ENCODE measurements at places on chromosomes 1 and 21. TPM values are rescaled to one million over a fixed set of nuclear protein-coding genes. Genes with fewer than 3 reads are reported as not detected.

The PPFIA4 gene
- 9.6 TPM for polyA plus RNA-seq

DNA sequence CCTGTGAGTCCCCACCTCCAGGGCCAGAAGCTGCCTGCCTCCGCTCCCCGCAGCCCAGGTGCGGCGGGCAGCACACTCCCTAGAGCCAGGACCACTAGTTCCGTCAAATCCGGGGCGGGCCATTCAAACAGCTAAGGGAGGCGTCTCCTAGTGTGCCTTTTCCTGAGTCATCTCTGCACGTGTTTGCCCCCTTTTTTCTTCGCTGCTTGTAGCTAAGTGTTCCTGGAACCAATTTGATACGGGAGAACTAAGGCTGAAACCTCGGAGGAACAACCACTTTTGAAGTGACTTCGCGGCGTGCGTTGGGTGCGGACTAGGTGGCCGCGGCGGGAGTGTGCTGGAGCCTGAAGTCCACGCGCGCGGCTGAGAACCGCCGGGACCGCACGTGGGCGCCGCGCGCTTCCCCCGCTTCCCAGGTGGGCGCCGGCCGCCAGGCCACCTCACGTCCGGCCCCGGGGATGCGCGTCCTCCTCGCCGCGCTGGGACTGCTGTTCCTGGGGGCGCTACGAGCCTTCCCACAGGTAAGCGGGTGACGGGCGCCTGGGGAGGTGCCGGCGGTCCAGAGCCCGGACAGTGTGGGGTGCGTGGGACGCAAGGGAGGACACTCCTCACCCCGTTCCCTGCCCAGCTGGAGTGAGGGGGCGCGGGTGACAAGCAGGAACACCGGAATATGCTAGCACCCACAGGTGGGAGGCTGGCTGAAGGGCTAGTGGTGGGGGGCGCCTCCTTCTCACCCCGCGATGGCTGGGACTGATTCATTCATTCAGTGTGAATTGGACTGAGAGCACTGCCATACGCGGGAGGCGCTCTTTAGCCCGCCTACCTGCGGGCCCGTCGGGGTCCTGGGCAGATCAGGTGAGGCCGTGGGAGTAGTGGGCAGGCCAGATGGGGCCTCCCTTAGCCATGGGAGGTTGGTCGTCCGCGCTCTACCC, at the start of gene TNFRSF8:
TSS of gene TNFRSF8 (plus strand) at position 163 of the 932 bp plus-strand sequence. CDS start at position 459, 296 bp downstream.
- no peak for DNase-seq

DNA sequence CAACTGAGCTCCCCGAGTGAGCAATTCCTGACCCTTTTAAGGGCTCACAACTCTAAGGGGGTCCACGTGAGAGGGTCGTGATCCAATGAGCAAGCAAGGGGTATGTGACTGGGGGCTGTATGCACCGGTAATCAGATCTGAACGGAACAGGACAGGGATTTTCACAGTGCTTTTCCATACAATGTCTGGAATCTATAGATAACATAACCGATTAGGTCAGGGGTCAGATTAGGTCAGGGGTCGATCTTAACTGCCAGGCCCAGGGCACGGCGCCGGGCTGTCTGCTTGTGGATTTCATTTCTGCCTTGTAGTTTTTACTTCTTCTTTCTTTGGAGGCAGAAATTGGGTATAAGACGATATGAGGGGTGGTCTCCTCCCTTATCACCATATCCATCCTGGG, 30.7 kb upstream of the OPRD1 start:
- no peak for DNase-seq

- no peak for DNase-seq
These were observed 63.9 kb downstream of the URB2 start for GRCh38 chr1:229689904-229690303.

- no peak for DNase-seq
These were observed 36.6 kb upstream of the CNIH3 start for GRCh38 chr1:224579526-224579925.

- DNase-seq = no peak
These were observed 342.5 kb downstream of the ADGRL2 start for GRCh38 chr1:82143108-82143833.

GRCh38 chr1:96927125-96927524, 205.5 kb downstream of the PTBP2 start:
- DNase-seq = no peak
